Stimulated activated naive CD4-positive, alpha-beta T cell (primary cell): ENCODE measurements at places on chromosomes 4 and X.

DNA sequence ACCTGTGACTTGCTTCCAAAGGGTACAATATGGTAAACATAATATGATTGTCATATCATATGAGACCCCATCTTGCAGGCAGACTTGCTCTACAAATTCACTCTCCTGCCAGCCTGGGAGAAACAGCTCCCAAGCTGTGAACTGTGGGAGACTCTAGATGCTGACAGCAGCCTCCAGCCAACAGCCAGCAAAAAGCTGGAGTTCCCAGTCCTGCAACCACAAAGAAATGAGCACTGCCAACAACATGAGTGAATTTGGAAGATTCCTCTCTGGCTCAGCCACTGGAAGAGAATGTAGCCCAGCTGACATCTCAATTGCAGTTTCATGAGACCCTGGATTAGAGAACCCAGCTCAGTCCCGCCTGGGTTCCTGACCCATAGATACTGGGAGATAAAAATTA lies 145.4 kb downstream of the QDPR start:
- DNase-seq: no peak

DNA sequence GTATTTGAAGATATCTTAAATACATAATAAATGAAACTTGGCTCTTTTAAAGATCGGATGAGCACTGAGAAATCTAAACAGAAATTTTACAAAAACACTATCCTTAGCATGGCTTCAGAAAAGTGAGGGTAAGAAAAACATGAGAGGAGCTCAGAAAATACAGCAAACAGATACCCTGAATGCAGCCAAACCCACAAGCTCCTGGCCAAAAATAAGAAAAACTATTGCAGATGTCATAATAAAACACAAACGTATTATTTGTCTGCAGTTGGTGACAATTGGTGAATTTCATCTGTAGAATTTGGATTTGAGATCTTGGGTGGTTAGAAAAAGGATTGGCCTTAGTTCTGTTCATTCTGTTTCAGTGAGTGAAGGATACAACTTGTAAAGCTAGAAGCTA lies 603.9 kb downstream of the INPP4B start:
- DNase-seq: no peak

DNA sequence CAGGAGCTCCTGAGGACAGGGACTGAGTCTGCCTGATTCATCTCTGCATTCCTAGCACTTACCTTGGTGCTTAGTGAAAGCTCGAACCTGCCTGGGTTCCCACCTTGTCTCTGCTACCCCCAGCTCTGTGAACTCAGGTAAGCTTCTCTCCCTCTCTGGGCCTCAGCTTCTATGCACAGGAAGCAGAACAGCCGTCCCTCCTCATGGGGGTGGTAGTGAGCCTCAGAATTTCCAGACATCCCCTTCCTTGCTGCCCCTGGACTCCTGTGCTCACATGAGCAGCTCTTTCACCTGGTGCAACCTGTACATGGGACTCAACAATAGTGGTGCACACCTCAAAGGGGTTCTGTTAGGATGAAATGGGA lies 50.8 kb downstream of the HTRA3 start:
- DNase-seq: no peak

DNA sequence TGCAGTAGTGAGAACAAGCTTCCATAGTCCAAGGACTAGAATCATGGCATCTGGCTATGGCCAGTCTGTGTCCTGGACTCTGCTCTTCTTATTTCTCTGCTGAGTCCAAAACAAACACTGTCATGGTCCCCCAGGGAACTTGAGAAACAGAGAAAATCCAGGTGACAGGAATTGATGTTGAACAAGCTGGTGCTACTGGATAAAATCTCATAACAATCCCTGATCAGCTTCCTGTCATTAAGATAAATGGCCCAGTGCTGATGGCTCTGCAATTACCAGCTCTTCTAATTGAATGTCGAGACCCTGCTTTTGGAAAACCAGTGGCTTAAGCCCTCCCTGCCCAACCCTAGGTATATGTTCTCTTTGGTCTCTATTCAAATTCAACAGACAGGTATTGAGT lies 58.8 kb upstream of the ARHGAP36 start:
- no peak for DNase-seq

GRCh38 chr4:159297091-159297490 lies 194.2 kb downstream of the RAPGEF2 start:
- no peak for DNase-seq

GRCh38 chr4:142845293-142846107 lies 601 bp downstream of the INPP4B start:
- no peak for DNase-seq
